ENCODE measurements at places on chromosomes 7 and 10.

- DNase-seq = no peak
These were observed 6.4 kb downstream of the ZMIZ2 start for GRCh38 chr7:44754802-44755697.

- no peak for DNase-seq
These were observed 7.9 kb upstream of the HOXA2 start for GRCh38 chr7:27110186-27111031.

- DNase-seq = no peak
These were observed 24.2 kb downstream of the ARL5B start for GRCh38 chr10:18683427-18683826.

GRCh38 chr10:86103391-86104101 is 263.0 kb downstream of the GRID1 start:
- DNase-seq = no peak

DNA sequence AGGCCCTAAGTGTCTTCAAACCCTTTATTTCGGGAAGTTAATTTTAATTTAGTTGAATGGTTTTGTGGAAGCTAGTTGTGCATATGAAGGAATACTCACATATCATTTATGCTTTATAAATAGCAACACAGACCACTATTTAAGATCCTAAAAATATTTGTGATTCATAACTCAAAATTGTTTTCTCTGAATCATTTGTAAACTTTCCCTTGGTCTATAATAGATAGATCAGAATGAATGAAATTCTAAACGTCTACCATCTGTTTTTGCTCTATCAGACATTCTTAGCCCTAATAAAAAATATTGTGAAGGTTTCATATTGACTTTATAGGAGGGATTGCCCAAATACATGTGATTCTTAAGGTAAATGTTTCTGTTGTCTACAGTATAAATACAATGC is 43.5 kb downstream of the LOXL4 start:
- no peak for DNase-seq

DNA sequence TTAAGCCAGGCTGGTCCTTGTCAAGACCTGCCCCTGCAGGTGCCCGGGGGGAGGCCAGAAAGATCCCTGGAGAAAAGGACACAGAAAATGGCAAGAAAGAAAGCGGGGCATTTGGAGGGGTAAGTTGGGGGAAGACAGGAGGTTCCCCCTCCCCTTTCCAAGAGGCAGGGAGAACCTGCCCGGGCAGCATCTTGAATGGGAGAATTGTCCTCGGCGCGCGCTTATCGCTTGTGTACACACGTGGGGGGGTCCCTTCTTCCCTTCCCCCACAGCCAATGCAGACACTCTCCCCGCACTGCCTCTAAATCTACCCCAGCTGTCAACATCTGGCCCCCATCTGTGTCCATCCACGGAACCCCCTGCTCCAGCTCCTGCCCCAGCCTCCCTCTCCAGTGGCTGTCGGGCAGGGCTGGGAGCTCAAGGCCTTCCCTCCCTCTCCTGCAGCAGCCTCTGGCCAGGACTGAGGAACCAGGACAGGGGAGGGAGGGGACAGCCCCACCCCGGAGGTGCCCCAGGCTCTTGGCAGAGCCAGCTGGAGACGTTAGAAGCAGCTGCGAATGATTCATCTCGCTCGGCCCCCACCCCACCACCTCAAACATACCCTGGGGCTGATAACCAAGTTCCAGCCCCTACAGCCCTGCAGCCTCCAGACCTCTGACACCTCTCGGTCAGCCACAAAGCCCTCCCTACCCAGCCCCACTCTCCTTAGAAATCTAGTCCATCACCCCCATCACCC is 25.3 kb downstream of the EPHB4 start:
- DNase-seq = no peak

DNA sequence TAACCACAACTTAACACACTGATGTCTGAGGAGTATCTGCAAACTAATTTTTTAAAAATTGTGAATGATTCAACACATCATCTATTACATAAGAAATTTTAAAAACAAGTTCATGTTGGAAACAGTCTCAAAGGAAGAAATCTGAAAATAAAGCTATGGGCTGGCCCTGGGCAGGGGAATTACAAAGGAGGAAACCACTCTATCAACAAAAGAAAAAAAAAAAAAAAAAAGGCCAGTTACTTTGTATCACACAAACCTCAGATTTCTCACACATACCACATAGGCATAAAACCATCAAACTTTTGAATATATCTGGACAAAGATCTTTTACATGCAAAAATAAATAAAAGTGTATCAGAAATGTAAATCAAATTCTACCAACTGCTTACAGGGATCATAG is 20.8 kb downstream of the TIAL1 start:
- no peak for DNase-seq

DNA sequence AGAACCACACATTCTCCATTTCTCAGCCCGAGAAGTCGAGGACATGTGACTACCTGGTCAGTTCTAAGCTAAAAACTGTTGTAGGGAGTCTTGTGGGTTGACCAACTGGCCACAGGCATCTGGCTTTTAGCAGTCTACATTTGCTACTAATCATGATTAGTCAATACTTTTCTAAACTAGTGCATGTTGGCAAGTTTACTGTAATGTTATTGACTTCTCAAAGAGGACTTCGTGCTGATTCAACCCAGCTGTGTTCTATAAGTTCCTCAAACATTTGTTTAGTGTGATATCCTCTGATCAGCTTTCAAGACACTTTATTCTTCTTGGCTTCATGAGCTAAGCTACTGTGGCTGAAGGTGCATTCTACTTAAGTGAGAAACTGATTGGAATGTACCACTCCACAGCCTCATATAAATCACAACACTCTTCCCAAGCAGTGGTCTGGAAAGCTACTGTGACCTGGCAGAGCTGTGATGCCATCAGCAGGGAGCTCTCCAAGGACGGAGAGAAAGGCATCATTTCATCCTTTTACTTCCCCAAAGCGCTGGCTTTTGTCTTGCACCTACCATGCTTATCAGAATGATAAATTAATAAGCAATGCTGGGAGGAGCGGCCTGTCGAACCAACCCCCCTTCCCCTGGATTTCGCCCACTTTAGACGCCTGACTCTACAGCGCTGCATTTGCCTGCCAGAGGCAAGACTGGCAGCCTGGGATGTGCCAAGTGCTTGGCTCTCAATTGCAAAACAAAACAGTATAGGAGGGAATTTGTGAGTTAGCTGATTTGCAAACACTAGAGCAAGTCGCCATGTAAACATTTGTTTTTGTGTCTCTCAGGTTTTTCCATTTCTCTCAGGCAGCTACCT is 206.7 kb upstream of the PLXNA4 start:
- DNase-seq = no peak

- DNase-seq = no peak
These were observed 169.4 kb downstream of the SVIL start for GRCh38 chr10:29465384-29465783.

DNA sequence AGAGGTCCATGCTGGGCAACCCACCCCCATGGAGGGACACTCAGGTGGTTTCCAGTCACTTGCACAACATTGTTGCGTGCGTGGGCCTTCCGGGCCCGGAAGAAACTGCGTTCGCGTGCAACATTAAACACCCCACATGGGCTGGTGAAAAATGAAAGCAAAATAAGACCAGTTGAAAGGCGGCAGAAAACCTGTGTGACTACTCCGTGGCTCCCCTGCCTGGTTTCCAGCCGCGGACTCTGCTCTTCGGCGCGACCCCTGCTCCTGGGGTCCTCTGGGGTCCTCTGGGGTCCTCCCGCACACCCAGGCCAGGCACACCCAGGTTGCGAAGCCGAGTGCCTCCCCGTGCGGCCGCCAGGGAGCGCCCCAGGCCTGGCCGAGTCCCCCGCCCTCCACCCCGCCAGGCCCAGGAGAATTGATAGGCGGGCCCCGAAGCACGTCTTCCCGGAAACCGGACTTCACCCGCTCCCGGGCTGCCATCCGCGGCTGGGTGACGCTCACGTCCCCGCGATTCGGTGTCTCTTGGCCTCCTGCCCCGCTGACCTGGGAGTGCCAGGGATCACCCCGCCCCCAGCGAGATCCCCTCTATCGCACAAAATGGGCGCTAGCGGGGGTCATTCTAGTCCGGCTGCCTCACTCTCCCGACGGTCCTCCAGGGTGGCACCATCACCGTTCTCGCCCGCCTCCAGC is 1.9 kb upstream of the SH2D4B start:
- peak; percentile 62 for DNase-seq

- DNase-seq = no peak
These were observed 12.7 kb downstream of the FAM241B start for GRCh38 chr10:69642747-69643146.

DNA sequence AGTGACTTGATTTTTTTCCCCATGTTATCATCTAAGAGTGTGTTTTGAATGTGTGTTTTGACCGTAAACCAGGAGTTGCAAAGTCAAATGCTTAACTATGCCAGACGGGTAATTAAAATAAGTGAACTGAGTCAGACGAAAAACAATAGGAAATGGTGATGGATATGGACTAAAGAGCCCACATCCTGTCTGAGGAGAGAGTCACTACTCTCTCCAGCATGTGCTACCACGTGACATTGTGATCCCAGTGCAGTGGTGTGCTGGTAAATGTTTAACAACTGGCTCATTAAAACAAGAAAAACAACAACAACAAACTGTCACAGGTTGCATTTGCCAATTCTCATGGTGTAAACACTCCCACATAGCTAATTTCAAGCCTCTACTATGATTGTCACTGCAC is 164.3 kb downstream of the SUGCT start:
- no peak for DNase-seq

DNA sequence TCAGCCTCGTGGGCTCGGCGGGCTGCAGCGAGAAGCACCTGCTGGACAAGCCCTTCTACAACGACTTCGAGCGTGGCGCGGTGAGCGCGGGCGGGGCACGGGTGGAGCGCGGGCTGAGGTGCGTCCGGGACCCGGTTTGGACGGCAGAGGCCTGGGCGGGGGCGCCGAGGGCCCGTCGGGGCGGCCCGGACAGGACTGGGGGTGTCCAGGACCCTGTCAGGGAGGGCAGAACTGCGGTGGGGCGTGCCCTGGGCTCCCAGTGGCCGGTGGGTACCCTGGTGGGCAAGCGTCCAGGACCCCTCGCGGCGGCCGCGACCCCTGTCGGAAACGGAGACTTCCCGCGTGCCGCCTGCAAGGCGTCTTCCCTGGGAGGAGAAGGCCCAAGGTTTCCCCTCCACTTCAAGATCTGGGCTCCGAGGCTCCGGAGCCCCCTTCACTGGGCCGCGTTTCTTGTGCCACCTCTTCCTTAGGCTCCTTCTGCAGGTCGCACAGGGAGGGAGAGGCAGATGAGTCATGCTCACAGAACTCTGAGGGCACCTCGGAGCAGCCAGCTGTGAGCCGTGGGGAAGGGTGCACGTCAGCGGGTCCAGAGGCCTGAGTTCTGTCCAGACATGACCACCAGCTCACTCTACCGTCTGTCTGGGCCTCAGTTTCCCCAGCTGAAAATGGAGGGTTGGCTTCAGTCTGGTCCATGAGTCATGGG is 485 bp downstream of the ALOX5 start:
- no peak for DNase-seq

DNA sequence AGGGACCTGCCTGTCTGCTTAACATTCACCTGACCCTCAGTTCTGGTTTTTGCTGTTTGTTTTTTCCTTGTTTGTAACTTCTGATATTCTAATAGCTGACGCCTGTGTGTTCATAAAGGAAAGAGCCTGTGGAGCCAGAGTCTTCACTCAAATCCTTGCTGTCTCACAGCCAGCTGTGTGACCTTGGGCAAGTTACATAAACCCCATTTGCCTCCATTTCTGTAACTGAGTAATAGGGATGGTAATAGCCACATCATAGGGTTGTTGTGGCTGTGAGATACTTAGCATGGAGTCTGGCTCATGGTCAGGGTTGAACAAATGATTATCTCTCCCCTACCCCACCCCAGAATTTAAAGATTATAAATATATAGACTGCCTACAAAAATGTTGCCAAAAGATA is 27.0 kb downstream of the WBP1L start:
- no peak for DNase-seq

GRCh38 chr7:114941692-114942091 is 19.8 kb downstream of the MDFIC start:
- no peak for DNase-seq

- DNase-seq = no peak
These were observed 5.7 kb downstream of the MTURN start for GRCh38 chr7:30140456-30140855.

All from activated CD4-positive, alpha-beta T cell treated with anti-CD3 and anti-CD28 coated beads for 24 hours (primary cell).